ENCODE measurements at places on chromosomes 13 and 19.

DNA sequence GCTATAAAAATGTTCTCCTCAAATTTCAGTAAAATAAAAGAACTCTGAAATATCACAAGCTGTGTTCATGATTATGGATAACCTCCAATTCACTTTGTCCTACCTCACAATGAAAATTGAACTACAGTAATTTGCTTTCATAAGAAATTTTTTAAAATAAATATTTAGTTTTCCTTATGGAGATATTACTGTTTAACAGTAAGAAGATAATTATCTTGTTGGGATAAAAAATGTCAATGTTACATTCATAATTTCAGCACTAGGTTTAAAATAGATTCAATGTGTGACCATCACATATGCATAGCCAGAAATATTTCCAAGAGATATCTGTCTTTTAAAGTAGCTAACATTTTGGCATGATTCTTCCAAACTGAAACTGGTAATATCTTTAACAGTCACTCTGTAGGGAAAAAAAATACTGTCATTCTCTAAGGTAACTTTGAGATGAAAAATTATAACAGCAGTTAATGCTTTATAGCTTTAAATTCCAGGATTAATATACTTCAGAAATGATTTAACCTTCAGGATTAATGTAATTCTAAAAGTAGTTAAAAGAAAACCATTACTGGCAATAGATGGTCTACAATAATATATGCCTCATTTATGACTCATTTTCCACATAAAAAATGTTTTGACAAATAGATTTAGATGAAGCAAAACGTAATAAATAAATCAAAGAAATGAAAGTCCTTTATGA is 91.3 kb downstream of the SPRY2 start:
- DNase-seq: no peak

- DNase-seq: no peak
These were observed 416 bp upstream of the DOCK9 start for GRCh38 chr13:98978280-98978679.

DNA sequence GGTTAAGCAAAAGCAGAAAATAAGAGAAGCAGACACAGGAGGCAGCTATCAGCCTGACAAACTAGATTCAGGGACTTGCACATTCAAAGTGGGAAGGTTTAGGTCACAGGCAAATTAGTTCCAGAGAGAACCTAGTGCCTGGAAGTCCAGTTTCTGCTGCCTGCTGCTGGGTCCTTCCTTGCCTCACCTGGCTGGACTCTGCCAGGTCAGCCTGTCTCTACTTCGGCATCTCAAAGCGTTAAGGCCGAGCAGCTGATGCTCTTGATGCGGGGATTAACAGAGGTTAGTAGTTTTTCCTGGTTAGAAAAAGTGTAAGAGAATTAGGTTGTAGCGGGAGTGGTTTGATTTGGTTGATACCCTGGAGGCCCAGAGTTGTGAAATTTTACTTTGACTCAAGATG is 52.0 kb downstream of the KLF5 start:
- DNase-seq: no peak

- DNase-seq: no peak
These were observed 87.9 kb upstream of the ZNF507 start for GRCh38 chr19:32257326-32258073.

DNA sequence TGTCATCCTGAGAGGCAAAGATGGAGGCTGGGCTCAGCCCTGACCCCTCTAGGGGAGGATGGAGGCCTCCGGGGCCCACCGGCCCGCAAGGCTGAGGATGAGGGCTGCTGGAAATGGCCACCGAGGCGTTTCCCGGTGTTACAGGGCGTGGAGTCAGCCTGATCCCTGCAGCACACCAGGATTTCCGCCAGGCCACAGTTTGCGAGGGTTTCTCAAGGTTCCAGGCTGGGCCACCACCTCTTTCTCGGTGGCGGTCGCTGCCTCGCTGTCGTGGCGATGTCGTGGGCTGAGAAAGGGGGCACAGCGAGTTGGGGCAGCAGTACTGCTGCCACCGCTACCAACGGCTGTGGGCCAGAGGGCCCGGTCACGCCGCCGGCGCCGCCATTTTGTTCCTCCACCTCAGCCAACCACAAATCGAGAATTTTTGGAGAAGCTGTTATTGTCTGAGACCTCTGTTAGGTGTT is at the start of gene CSNK1A1L:
TSS of gene CSNK1A1L (minus strand) at position 414 of the 464 bp plus-strand sequence. CDS start at position 6, 408 bp downstream.
- DNase-seq: no peak

- DNase-seq: no peak
These were observed 90.1 kb downstream of the SLITRK6 start for GRCh38 chr13:85709072-85709471.

- DNase-seq: no peak
These were observed 1498.4 kb downstream of the EFNB2 start for GRCh38 chr13:105037110-105037509.

DNA sequence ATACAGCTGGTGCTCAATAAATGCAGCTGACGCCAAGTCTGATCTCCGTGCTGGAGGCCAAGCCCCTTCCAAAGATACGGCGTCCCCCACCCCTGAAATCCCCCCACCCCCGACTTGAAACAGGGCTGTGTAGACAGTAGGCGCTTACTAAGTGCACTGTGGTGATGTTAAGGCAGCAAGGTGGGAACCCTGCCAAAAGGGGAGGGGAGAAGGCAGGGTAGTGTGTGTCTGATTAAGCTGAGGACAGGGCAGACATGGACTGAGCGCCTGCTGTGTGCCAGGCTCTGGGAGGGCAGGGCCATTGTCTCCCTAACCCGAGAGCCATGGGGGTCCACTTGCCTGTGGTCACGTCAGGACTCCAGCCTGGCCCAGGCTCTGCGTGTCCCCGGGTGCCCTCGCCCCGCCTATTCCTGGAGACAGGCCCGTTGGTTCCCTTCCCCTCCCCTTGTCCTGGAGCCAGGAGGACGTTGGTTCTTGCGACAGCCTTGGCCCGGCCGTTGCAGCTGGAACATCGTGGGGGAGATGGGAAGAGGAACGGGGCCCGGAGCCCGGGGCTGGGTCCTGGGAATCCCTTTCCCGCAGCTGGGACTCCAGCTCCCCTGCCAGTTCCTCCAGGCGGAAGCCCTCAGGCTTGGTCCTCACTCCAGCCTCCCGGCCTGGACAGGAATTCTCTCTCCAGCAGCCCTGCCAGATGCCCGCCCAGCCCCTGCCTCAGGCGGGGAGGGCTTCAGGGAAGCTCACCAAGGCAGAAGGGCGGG is 1.7 kb upstream of the ELANE start:
- DNase-seq: peak; percentile 70

- no peak for DNase-seq
These were observed 44.7 kb upstream of the FRY start for GRCh38 chr13:31986676-31987470.

DNA sequence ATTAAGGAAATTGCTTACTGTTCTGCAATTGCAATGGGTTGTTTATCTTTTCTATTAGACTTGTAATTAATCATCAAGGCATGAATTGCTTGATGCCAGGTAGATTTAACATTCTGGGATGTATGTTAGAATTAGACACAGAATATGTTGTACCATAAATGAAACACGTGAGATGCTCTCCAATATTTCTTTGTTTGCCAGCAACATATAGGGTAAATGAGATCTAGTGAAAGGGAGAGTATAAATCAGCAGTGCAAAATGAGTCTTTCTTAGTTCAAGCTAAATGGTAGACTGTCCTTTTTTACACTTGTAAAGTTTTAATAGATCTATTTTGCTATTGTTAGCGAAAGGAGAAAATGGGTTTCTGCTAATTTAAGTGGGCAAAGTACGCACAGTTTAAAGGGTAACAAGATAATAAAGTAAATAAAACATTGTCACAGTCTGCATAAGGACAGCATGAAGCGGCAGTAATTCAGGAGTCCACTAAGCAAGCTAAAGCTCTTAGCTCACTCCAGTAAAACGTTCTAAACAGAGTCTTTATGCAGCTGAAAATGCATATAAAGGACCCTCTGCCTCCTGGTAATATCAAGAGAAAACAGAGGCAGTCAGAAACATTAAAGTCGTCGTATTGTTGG is 1137.1 kb downstream of the OLFM4 start:
- DNase-seq: no peak

- DNase-seq: no peak
These were observed 16.0 kb downstream of the ZNF100 start for GRCh38 chr19:21751384-21751783.

GRCh38 chr13:100541897-100542825 is 46.4 kb downstream of the GGACT start:
- no peak for DNase-seq

GRCh38 chr13:79679334-79679733 is 198.4 kb downstream of the NDFIP2 start:
- peak; percentile 90 for DNase-seq

GRCh38 chr13:55155046-55155445 is 1985.7 kb upstream of the PRR20A start:
- DNase-seq: no peak

GRCh38 chr13:69213396-69213795 is 894.2 kb upstream of the ATXN8OS start:
- DNase-seq: no peak

DNA sequence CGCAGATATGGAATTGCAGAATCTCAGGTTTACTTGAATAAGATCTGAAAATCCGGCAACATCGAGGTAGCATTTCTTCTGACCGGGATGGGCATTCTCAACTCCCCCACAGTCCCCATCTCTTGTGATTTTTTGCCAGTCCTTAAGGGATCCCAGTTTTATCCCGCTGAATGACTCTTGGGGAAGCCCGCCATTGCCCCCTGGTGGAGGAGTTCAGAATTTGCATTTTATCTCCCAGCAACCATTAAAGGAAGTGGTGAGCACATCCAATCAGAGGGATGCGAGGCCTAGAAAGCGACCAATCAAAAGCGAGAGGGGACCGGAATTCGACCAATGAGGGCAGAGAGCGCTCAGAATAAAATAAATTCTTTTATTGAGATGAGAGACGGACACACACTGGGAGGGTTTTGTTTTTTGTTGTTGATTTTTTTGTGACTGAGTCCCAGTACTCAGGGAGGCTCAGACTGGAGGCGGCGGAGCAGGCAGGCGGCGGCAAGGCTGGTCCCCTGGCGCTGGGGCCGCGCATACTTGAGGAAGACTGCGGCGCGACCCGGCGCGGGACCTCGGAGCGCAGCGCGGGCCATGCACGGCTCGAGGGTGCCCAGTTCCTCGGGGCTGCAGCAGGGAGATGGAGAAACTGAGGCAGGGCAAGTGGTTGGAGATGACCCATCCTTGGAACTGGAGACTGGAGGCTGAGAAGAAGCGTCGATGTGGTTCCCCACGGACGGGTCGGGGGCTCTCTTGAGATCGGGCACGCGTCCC is 3.9 kb upstream of the TTC9B start:
- DNase-seq: peak; percentile 90
